ENCODE measurements at places on chromosomes 16 and 17.
A peak's percentile ranks its signal among the peaks of the same experiment; 100 is the strongest.

GRCh38 chr16:87252269-87252970 lies 64.8 kb downstream of the C16orf95 start:
- no peak for DNase-seq

GRCh38 chr17:600576-601243 lies 113.9 kb downstream of the VPS53 start:
- DNase-seq, result peak; percentile 68

DNA sequence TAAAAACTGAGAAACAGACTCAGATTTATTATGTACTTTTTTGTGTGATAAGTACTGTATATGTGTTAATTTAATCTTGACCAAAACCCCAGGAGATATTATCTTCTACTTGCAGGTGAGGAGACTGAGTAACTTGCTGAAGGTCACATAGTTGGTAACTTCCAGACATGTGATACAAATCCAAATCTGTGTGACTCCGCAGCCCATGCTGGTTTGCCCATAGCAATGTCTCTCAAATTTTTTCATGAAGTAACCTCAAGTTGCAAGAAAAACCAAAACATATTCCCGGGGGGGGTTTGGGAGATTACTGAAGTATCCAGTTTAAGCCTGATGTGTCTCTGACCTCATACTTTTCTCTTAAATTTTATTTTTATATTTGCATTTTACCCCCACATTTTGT lies 3.3 kb downstream of the TEX14 start:
- DNase-seq, result no peak

- no peak for DNase-seq
Observed at GRCh38 chr17:62808576-62808970, 459 bp upstream of the MARCHF10 start.

- peak; percentile 90 for DNase-seq
Observed at GRCh38 chr17:40316571-40317344, 7.8 kb downstream of the RARA start.

GRCh38 chr17:38590988-38591758 lies 14.6 kb downstream of the SRCIN1 start:
- DNase-seq, result no peak

- no peak for DNase-seq
Observed at GRCh38 chr16:49610983-49611382, 237.4 kb downstream of the C16orf78 start.

GRCh38 chr17:73286863-73287296 lies 24.9 kb downstream of the CDC42EP4 start:
- DNase-seq, result no peak

DNA sequence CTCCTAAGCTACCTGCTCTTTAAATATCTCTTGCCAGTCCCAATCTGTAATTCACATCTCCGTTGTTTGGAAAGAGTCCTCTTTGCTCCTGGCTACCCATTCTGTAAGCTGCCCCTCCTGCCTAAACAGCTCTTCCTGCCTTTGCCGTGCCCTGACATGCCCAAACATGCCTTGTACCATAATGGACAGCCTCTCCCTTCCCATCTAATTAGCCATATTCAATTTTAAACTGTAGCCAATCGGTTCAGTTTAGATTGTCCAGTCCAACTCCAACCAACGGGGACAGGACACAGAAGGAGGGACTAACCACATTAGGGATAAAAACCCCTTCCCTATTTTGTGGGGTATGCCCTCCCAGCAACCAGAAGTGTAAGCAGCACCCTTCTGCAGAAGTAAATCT lies 30.6 kb upstream of the CLEC3A start:
- DNase-seq, result no peak

DNA sequence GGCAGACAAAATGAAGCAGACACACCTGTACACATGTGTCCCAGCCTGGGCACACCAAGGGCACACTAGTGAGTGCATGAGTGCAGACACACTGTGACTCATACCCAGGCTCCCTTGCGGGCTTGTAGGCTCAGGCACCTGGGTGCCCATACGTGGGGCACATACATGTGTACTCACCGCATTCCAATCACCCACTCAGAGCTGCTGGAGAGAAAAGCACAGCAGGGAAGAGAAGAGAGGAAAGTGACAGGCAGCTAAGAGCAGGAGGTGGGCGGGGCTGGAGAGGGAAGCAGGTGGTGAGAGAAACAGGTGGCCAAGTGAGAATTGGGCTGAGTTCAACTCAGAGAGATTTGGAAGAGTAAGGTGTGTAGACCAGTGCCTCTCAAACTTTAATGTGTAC lies 54.0 kb downstream of the TMEM132E start:
- DNase-seq, result no peak

GRCh38 chr17:34613064-34614019 lies 34.0 kb downstream of the TMEM132E start:
- DNase-seq, result peak; percentile 7

DNA sequence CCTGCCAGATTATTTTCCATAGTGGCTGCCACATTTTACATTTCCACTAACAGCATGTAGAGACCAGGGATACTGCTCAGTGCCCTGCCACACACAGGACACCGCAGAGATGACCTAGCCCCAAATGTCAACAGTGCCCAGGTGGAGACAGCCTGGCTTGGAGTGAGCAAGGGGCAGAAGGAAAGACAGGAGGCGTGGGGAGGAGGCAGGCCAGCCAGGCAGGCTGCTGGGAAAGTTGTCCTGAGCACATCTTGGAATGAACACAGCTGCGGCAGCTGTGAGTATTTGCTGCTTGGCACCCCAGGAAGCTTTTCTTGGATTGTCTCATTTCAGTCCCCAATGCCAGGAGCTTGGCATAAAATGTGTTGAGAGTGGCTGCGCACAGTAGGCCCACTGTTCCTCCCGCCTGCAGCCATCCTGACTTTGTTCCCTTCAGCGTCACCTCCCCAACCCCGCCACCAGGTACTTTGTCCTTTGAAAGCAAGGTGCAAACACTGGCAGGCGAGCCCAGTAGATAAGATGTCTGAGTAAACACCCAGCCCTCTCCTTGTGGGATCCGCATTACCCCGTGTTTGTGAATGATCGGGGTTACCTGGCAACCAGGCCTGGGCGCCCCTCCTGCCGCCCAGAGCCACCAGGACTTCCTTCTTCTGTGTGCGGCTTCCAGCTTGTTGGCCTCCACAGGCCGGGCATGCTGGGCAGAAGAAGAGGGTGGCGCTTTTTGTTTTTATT lies 114.0 kb downstream of the CMIP start:
- no peak for DNase-seq

GRCh38 chr16:21986692-21987246 lies 14.1 kb downstream of the PDZD9 start:
- no peak for DNase-seq

GRCh38 chr17:51119415-51120356 lies 982 bp downstream of the SPAG9 start:
- DNase-seq, result peak; percentile 67

- DNase-seq, result no peak
Observed at GRCh38 chr17:58316260-58316960, 12.2 kb downstream of the TSPOAP1 start.

GRCh38 chr17:68170246-68170645 lies 77.6 kb upstream of the AMZ2 start:
- no peak for DNase-seq

- DNase-seq, result no peak
Observed at GRCh38 chr17:43702637-43703036, 40.9 kb upstream of the MEOX1 start.

GRCh38 chr16:79768276-79768970 lies 167.9 kb upstream of the MAF start:
- DNase-seq, result peak; percentile 97

DNA sequence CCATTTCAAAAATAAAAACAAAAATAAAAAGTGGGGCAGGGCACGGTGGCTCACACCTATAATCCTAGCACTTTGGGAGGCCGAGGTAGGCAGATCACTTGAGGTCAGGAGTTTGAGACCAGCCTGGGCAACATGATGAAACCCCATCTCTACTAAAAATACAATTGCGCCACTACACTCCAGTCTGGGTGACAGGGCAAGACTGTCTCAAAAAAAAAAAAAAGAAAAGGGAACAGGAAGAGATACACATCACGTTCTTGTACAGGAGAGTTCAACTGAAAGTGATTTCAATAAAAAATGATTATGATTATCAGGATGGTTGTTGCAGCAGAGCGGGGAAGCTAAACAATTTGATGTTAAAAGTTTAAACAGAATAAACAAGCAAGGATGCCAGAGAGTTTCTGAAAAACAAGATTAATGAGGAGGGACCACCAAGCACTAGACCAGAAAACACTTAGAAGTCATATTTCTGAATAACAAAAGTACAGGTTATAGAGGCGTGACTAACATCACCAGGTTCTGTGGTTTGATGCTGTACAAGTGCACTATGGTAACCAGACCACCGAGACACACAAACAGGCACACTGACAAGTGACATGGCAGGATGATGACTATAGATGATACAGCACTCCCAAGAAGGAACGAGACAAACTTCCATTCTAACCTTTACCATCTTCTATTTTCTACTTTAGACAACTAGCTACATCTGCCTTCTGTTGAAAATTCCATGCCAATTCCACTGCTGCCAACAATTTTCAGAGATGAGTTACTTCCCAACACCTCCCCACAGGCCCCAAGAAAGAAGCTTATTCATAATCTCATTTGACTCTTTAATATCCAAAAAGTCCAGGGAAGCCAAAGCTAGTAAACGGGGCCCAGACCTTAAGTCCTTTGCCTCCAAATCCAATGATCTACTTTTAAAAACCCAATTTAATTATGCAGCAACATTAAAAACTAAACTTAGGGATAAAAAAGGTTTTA lies 11.8 kb downstream of the DNAJA2 start:
- peak; percentile 22 for DNase-seq

DNA sequence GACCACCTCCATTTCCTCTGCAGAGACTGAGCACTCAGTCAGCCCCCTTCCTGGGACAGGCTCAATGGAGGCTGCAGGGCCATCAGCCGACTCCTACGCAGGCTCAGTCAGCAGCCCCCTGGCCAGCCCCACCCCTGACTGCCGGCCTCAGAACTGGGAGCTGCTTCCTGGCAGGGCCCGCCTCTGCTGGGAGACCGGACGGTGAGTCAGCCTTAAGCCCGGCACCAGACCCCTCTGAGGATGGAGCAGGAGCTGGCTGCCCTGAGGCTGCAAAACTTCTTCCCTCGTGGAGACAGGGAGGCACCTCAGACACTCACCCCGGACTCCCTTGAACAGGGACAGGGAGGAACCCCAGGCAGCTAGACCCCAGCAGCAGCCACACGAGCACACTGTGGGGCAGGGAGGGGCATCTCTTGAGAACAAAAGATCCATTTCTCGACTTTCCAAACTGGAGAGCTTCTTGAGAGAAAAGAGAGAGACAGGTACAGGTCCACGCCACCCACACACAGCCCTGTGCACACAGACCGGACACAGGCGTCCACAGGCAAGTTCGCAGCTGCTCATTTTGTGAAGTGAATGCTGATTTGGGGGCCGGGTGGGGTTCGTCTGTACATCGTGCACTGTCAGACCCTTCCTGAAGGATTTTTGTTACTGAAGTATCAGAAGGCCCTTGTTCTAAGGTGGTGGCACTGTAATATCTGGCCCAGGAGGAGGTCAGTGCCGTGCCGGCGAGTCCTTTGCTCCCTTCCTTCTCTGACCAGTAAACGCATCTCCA lies 1.3 kb upstream of the TUBB3 start:
- peak; percentile 97 for DNase-seq

DNA sequence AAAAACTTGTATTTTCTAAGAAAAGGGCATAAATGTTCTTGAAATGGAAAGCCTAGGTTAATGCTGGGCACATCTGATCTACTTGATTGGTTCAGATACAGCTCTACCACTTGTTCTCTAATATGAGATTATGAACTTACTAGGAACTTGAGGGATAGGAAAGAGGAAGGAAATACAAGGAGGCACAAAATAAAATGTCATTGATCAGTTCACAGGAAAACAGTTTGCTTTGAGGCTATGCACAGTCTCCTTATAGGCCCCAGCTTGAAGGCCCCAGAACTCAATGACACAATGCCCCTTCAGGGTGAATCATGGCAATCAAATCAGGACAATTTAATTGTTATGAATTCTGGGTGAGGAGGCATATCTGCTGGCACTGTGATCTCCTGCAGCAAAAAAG lies 27.1 kb downstream of the NXPH3 start:
- no peak for DNase-seq

GRCh38 chr16:58853854-58854791 lies 120.0 kb upstream of the GOT2 start:
- no peak for DNase-seq

DNA sequence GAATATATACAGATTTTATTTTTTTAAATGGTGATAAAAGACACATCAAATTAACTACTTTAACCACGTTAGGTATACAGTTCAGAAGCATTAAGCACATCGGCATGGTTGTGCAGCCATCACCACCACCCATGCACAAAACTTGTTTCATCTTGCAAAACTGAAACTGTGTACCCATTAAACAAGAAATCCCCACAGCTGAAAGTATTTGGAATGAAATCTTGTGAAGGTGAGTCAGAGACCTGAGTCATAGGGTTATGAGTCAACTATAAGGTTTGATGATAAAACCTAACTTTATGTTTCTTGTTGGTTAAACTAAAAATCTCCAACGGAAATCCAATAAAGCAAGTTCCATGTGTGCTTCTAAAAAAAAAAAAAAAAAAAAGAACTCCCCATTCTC lies 561.6 kb upstream of the PSMD7 start:
- peak; percentile 49 for DNase-seq

- no peak for DNase-seq
Observed at GRCh38 chr17:80876950-80877728, 114.5 kb upstream of the CHMP6 start.

- no peak for DNase-seq
Observed at GRCh38 chr16:29927070-29927905, 1.3 kb upstream of the KCTD13 start.

DNA sequence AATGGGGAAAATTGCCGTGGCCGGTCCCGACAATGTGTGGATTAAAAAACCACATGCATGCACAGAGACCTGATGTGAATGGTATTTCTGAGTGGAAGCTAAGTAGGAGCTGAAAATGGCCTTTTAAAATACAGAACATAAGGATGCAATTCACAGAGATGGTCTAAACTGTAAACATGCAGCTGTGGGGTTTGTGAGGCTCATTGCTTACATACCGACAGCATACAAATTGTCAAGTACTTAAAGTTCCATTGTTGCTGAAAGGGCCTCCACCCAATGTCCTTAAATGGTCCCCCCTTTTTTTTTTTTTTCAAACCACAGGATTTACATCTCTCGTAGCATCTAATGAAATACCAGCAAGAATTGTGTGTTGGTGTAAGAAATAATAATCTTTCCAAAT lies 523.2 kb downstream of the MAF start:
- DNase-seq, result no peak
